Activated T-helper 1 cell treated with Interleukin-2 at 50 U/mL for 16 hours (primary cell): ENCODE measurements at places on chromosomes 3 and 15.

- DNase-seq: no peak
Measured at GRCh38 chr3:32888739-32889138, 62.7 kb upstream of the CCR4 start.

DNA sequence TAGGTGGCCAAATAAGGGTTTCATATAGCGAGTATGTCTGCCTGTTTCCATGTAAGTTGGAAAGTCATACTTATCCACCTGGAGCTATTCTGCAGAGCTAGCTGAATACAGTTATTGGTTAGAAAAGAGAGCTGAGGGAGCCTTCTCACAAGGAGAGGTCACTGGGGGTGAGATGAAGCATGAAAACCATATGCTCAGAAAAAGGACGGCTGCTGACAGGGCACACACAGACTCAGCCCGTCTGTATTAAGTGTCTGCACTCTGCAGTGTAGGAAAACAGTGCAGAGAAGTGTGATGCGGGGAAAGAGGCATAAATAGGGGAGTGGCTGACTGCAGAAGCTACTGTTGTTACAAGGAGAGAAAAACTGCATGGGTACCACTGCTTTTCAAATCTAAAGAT is 58.2 kb downstream of the C3orf70 start:
- DNase-seq: no peak

- DNase-seq: no peak
Measured at GRCh38 chr15:98896802-98897732, 110.5 kb downstream of the PGPEP1L start.

GRCh38 chr3:9248522-9249271 is 749 bp downstream of the SRGAP3 start:
- DNase-seq: no peak

GRCh38 chr15:87563869-87564268 is 692.7 kb downstream of the NTRK3 start:
- no peak for DNase-seq

GRCh38 chr3:59469948-59470723 is 420.3 kb upstream of the CFAP20DC start:
- DNase-seq: no peak

DNA sequence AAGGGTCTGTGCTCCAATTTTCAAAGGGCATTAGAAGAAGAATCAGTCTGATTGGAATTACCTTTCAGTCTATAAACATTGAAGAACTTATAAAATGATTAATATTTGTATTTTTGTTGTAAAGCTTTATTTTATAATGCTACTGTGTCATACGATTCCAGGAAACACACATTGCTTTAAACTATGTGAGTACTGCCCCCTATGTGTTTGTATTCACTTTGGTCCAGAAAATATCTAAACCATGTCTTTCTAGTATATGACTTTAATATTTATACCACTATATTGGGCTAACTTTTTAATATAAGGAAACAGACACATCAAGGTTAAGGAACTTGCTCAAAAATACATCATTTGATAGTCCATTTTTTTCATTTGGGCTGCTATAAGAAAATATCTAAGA is 3.2 kb upstream of the RIOX2 start:
- DNase-seq: no peak

GRCh38 chr3:46489381-46489780 is 8.4 kb upstream of the RTP3 start:
- DNase-seq: no peak

DNA sequence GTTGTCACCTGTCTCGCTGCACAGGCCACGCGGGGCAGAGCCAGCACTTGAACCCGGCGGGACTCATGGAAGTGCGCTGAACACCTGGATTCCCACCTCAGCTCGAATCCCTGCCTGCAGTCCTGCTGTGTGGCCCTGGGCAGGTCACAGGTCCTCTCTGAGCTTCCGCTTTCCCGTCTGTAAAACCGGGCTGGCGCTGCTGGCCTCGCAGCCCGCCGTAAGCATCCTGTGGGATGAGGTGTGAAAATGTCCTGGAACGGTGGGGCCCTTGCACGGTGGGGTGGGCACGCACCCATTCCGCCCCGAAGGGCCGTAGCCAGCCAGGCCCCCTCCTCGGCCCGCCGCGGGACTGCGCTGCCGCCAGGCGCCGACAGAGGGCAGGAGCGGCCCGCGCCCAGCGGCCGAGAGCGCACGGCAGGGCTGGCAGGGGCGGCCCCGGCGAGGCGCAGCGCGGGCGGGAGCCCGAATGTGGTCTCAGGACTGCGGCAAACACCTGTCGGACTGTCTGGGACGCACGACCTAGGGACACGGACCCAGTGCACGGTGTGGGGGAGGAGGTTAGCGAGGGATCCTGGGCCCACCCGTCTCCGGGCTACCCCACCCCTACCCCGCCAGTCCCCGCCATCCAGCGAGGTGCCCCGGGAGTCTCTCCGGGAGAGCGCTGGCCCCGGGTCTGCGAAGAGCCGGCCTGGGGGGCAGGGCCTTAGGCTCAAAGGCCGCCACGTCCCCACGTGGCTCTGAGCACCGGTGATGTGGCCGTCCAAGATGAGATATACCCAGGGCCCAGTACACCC is 40.4 kb downstream of the DNAJB8 start:
- peak; percentile 30 for DNase-seq

GRCh38 chr3:171373711-171374110 is 86.5 kb downstream of the TNIK start:
- DNase-seq: no peak

DNA sequence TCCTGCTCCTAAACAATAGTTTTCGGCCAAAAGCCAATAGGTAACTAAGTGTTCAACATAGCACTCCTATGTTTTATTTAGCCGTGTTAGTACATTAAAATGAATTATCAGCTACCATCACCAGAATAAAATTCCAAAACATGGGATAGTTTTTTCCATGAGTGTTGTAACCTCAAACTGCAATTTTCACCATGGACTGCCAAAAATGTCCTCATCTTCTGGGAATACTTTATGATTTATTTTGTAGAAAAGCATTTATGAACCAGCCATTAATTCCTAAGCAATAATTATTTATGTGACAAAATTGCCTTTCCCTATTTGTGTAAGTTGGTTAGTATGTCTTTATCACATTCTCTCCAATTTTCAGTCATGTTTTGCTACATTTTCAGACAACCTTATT is 438.1 kb downstream of the NAALADL2 start:
- no peak for DNase-seq

- DNase-seq: no peak
Measured at GRCh38 chr3:63934041-63934866, 22.1 kb upstream of the SCAANT1 start.

DNA sequence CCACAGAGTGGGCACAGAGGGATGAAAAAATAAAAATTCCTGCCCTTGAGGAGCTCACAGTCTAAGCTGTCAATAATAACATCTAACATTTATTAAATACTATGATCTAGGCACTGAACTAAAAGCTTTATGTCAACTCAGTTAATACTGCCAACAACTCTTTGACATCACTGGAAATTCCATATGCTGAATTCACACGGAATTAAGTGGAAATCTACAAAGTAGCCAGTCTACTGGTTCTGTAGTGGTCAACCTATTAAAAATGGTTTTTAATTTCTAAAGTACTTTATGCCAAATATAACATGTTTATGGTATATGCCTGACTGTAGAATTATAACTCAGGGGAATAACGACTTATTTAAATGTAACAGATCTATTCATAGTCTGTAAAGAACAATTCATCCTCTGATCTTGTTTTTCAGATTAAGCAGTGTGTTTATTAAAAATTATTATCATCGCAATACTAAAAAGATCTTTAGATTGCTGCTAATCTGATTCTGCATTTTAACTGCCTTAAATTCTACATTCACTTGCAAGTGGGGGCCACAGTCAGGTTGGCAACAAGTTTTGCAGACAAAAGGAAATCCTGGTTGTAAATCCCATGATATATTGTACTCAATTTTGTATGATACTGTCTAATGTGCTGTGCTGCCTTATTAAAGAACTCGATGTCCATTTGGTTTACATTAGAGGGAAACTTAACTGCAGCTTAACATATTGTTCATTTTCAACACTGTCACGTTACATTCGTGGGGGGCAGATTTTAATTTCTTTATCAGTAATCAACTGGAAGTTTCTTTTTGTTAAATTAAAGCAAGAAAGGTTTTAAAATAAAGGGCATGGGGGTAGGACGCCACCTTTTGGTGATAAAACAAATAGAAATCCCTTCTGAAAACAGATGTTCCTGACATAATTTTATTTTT is 2.6 kb upstream of the FOXP1 start:
- no peak for DNase-seq

- DNase-seq: no peak
Measured at GRCh38 chr3:84836961-84837360, 121.8 kb upstream of the CADM2 start.

- DNase-seq: no peak
Measured at GRCh38 chr15:66287461-66288057, 5.8 kb upstream of the DIS3L start.

DNA sequence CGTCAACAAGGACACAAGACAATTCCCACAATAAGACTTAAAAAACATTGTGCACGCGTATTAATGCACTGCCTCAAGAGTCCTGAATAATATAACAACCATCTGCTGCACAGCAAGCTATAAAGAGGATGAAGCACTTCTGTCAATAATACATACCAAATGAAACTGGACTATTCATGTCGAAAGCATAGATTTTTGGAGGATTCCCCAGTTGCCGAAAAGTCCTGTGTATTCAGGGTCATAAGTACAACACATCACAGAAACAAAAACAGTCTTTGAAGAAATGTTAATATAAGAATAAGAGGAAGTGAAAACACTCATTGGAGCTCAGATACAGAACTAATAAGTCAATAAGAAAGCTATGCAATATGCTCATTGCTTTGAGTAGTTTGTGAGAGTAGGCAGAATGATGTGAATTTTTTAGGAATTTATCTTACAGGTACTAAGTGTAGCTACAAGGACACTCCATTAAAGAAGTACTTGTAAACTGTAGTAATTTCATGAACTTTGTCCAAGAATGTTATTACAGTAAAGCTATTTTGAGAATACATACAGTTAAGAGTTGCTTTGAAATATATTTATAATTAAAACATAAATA is 31.6 kb downstream of the CBLB start:
- DNase-seq: no peak

- no peak for DNase-seq
Measured at GRCh38 chr3:160661660-160662059, 15.3 kb upstream of the ARL14 start.

DNA sequence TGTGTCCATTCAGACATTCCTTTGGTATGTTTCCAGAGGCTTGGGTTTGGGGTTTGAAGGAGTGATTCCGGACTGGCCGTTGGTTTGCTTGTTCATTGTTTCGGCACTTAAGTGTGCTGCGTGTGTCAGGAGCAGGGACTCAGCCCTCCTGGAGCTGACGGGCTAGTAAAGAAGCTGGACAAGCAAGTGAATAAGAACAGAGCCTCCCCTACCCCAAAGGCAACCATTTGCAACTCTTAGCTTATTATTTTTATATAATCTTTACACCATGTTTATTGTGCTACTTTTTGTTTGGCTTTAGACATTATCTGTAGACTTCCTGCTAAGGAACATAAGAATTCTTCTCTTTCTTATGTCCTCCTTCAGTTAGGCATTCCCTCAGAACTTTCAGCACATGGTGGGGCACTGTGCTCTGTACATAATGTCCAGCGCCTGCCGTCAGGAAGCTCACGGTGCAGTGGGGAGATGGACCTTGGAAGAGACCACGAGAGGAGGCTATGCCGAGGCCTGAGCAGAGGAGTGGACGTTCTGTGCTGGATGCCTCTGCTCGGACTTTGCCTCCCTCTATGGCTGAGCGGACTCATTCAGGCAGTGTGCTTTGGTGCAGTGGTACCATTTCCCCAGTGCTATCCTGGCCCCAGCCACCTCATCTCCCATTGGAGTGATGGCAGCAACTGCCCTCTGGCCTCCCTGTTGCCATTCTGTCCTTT is 65.4 kb downstream of the EEFSEC start:
- DNase-seq: no peak
